ENCODE measurements at places on chromosomes 2 and 18.
A peak's percentile ranks its signal among the peaks of the same experiment; 100 is the strongest.

DNA sequence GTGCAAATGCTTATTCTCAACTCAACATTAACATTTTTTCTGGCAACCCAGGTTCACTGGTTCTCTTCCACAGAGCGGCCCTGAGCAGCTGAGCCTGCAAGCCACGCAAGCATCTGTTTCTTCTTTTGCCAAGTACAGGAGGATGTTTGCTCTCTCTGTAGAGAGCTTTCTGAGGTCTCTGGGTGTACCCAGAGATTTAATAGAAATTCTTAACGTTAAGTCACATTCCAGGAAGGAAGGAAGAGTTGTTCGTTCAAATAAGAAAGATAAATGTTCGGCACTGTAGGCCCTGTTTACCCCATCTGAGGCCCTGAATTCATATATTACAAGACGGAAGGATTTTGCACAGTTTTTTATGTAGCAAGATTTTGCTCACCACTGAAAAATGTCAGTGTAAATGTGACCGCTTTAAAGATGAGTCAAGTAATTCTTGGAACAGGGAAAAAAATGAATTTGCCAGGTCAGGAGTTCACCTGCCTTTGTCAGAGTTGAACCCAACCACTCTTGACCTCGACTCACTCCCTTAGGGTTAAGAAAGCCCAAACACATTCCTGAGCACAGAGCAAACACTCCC is 30.1 kb downstream of the KCTD18 start:
- DNase-seq: no peak

- no peak for DNase-seq
These were observed 15.3 kb upstream of the CREG2 start for GRCh38 chr2:101402630-101403029.

- no peak for DNase-seq
These were observed 66.4 kb downstream of the TRAPPC12 start for GRCh38 chr2:3445891-3446290.

GRCh38 chr2:6917071-6917760 is at the start of gene RNF144A:
Gene RNF144A, plus strand, starts transcription at chr2:6917412. Its CDS starts 79,515 bp downstream, at chr2:6996927.
- DNase-seq: peak; percentile 69

DNA sequence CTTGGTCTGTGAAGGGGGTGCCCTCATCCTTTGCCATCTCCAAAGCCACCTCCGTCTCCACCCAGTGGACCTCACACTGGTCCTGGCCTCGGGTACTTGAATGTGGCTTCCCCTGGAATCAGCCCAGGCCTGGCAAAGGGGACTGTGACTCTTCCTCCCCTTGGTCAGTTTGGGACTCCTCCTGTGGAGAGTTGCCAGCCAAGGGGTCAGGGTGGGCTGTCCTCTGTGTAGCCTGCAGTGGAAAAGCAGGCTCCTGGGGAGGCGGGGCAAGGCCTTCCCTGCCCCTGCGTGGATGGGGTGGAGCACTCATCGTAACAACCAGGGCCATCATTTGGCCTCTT is 59.8 kb downstream of the INHBB start:
- no peak for DNase-seq

- no peak for DNase-seq
These were observed 445.8 kb upstream of the RAB12 start for GRCh38 chr18:8163286-8163959.

DNA sequence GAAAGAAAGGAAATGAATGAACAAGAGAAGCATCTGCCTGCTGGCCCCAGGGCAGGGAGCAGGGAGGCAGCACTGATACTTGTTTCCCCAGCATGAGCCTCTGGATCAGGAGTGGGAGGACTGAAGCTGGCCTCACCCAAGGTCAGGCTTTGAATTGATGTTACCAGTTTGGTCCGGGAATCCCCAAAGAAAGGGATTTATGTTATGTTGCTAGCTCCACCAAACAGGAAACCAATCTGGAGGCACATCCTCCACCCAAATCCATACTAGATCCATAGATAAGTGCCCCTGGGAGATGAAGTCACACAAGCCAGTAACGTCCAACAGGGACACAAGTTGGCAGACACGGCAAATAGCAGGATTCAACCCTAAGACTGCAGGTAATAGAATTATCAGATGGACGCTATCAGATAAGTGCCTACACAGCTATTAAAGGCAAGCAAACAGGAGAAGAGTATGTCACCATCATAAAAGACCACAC is 85.9 kb downstream of the MTCL1 start:
- no peak for DNase-seq

DNA sequence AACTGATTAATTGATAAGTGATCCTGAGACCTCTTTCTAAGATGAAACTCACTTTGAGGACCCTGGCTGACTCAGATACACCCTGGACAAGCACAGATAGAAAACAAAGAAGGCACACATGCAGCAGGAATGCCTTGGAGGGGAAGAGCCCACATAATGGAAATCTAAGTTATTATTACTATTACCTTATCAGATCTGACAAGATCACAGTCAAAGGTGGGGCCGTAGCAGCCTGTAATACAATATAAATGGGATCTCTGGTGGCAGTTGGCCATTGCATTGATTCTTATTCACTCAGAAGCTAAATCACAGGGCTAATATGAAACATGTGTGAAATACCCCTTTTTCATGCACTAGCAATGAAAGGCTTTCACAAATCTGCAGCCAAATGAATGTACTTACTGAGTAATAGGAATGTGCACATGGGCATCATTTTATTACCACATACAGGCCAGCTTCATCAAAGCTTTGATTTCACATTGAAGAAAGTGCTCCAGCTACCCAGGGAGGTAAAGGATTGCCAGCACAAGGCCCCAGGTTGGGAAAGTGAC is 84.0 kb downstream of the ZBTB7C start:
- DNase-seq: no peak

DNA sequence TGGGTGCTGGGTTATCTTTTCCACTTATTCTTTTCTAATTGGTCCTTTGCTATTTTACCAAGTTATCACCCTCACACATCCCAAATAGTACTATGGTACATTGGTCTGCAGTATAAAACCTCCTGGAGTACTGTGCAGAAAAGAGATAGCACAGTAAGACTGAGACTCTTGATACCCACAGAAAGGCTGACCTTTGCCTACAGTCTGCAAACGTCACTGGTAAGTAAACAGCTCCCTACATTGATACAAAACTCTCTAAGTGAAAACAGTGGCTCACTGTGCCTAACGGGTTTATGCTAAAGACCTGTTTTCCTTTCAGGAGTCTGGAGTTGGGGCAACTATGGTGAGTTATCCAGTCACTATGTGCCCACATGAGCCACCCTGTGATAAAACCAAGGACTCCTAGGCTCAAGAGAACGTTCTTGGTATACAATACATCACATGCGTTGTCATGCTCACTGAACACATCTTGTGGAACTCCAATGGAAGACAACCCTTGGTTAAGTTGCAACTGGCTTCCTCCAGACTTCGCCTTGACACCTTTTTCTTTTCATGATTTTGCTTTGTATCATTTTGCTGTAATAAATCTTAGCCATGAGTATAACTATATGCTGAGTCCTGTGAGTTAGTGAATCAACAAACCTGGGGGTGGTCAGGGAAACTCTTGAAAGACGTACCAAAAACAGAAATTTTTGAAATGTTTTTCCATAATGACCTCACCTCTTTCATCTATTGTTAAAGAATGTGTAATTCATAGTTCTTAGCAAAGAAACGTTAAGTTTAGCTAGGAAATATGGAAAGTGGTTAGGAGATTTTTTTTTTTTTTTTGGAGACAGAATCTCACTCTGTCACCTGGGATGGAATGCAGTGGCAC is 104.9 kb downstream of the C2orf74 start:
- no peak for DNase-seq

DNA sequence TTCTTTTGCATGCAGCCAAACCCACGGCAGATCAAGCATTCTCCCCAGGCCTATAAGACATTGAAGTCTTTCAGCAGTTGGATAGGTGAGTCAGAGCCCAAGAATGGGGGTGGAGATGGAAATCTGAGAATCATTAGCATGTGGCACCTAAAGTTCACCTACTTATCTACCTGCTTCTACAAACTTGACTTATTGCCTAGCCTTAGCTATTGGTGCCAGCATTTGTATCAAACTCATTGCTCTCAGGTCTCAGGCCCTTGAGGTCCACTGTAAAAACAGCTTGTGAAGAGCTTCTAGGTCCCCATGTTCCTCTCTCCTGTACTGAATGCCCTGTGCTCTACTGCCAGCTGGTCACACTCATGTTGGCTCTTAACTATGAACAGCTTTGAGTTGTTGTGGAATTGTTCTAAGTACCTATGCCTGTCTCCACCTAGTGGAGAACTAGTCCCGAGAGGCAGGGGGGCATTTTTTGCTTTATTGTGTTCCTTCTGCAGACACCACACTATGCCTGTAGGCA is 278.4 kb upstream of the SPRED2 start:
- no peak for DNase-seq

DNA sequence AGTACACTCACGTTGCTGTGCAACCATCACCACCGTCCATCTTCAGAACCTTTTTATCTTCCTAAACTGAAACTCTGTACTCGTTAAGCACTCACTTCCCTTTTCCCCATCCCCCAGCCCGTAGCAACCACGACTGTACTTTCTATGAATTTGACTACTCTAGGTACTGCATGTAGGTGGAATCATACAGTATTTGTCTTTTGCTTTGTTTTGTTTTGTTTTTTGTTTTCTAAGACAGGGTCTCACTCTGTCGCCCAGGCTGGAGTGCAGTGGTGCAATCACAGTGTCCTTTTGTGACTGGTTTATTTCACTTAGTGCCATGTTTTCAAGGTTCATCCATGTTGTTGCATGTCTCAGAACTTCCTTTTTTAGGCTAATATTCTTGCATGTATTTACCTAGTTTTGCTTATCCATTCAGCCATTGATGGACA is 7.0 kb upstream of the TYMS start:
- no peak for DNase-seq

DNA sequence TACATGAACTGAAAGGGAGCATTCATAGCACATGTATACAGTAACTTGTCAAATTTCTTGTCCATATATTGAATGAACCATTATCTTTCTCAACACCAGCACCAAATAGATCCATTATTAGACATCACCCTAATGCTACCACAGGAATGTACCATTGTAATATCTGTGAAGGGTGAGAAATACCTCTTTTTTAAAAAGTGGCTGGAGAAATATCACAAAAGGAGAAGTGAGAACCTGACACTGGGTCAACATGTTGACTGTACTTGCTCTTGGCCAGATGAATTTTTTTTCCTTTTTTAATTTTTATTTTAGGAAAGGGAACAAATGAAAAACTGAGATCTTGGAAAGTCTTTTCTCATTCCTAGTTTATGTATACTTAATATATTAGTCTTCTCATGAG is 63.5 kb downstream of the CAVIN2 start:
- DNase-seq: no peak

DNA sequence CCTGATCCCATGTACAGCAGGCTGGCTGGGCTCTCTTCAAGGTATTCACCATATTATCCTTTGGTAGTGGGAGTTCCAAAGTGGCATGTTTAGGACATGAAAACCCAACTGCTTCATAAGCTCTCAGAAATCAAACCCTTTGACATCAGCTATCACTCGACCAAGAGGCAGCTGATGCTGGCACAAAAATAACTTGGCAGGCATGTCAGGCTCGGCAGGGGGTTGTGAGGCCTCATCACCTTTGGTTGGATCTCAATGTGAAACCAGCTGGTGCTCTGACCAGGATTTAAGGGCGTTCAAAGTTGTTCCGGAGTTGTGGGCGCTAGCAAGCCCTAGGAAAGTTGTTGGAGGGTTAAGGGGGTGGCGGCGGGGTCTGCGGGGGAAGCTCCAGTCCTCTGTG is 171.9 kb downstream of the FHOD3 start:
- DNase-seq: peak; percentile 43

- DNase-seq: no peak
These were observed 176.4 kb downstream of the ZNF516 start for GRCh38 chr18:76318607-76319006.

DNA sequence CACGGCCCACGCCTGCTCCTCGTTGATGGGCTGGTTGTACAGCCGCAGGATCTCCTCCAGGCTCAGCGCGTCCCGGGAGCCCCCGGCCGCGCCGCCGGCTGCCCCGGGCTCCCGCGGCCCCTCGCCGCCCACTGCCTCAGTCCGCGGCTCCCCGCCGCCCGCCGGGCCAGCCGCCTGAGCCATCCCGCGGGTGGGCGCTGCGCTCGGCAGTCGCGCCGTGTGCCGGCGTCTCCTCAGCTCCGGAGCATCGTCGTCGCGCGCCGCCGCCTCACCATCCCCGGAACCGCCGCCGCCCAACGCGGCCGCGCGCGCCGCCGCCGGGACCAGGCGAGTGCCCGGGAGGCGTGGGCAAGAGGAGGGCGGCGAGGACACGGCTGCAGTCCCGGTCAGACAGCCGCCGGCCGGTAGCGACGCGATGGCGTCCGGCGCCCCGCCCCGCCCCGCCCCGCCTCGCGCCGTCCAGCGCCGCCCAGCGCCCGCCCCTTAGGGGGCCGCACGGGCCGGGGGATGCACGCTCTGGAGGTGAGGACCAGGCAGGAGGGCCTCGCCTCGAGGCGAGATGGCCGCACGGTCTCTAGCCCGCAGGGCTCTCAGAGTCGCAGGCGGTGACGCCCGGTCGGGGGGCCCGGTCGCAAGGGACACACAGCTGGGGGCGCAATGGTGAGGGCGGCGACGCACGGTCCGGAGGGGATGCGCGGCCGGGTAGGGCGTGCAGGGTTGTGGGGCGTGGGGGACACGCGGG is at the start of gene SPIRE1:
SPIRE1 (minus strand) TSS at position 424 of the 742 bp plus-strand sequence; CDS start at position 183, 241 bp downstream.
- DNase-seq: peak; percentile 81

DNA sequence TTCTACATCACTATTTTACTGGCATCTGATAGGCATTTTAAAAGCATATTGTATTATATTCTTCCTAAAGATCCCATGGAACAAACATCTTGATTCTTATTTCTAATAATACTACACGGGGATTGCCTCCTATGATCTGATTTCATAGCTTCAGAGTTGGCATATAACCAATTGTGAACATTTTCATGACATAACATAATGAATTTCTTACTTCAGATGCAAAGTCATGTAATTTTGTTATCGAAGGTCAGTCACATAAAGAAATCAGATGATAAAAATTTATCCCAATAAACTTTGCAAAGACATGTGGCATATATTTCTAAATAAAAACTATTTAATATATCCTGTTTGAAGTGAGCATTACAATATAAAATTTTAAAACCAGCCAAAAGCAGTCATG is 93.3 kb downstream of the COL5A2 start:
- no peak for DNase-seq

DNA sequence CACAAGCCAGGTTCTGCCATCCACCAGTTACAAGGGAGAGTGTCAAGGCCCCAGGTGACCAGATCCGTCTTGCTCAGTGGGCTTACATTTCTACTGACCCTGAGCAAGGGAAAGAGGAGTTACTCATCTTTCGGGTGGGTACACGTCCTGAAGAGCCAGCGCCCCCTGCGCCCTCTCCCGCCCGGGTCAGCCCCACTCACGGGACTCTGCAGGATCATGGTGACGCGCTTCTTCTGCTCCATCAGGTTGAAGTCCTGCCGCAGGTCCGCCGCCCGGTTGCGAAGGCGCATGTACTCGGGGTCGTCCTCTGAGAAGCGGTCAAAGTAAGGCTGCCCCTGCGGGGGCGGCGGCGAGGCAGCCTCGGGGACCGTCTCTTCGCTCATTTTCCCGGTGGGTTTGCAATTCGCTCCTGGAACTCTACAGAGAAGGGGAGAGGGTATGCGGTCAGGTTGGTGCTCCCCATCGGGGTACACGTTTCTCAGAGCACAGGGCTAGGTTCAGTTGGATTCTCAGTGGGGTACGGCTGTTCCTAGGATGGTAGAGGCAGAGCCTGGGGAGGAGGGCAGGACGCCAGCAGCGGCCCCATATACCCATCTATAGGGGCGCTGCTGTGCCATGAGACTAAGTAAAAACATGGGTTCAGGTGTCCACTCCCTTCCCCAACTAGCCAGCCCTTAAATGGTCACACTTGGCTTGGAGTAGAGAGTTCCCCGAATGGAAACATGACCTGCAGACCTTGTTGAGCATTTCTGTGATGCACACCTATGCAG is 61.8 kb downstream of the ADD2 start:
- no peak for DNase-seq

GRCh38 chr18:30970196-30970816 is 72.2 kb downstream of the DSC3 start:
- no peak for DNase-seq

GRCh38 chr18:60191926-60192325 is 180.6 kb downstream of the MC4R start:
- no peak for DNase-seq
